Head of caudate nucleus (tissue), 42 donors: ENCODE measurements at places on chromosomes 1 and 21.

DNA sequence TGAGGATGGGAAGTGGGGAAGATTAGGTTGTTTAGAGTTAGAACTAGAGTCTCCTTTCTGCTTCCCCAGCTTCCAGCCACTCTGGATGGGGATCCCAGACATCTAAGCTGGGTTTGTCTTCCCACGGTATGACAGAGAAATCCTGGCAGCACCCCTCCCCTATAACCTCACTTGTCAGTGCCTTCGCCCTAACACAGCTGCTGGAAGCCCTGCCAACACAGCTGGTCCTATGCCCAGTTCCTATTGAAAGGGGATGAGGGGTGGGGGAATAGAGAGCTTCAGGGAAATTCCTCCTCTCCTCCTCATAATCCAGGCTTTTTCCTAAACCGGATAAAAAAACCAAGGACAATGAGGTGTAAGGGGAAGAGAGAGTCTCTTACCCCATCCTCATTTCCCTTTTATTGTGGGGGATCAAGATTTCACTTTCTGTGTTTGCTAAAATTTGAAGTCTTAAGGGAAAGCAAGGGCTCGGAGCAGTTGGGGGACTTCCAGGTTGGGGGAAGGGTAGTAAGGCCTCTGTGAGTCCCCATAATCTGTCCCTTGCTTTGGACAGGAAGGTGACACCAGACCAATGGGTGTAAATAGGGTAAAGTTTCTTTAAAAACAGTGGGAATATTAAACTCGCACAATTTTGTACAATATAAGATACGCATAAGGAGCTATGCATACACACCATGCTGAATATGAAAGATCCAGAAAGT is 590 bp downstream of the TMOD4 start:
- peak; percentile 91 for DNase-seq

- DNase-seq, result no peak
Observed at GRCh38 chr1:242139442-242139841, 140.5 kb upstream of the MAP1LC3C start.

DNA sequence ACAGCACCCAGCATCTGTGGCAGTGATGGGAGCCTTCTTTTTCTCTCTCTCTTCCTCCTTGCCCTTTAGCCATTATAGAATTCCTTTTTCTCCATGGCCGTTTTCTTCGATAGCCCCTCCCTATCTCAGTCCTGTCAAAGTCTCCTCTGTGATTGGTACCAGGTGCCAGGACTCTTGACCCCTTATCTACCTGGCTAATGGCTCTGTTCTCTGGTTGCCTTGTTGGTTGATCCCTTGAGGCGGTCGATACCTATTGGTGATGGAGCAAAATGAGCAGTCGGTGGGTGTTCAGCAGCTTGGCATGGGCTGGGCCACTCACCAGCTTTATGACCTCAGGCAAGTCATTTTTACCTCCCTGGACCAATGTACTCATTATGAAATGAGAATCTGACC is 2.0 kb downstream of the ATF3 start:
- no peak for DNase-seq

GRCh38 chr1:818618-819291 is 105.0 kb upstream of the SAMD11 start:
- no peak for DNase-seq

DNA sequence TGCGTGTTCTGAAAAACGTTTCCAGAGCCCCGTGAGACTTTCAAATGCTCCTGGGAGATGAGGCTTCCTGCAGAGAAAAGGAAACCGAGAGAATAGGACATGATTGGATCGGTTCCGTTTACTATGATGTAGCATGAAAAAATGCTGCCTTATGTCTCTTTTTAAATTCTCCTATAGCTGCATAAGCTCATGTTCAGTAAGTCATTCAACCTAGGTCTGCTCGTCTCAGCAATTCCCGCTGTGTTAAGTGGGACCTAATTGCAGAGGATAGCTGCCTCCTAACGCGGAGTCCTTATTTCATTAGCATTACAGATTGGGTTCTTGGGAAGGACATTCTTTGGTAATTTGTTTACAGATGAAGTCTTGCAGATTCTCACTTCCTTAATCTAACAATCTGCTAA is 165.3 kb downstream of the GALNT2 start:
- no peak for DNase-seq

- no peak for DNase-seq
Observed at GRCh38 chr1:171115280-171115897, 24.7 kb downstream of the FMO3 start.

DNA sequence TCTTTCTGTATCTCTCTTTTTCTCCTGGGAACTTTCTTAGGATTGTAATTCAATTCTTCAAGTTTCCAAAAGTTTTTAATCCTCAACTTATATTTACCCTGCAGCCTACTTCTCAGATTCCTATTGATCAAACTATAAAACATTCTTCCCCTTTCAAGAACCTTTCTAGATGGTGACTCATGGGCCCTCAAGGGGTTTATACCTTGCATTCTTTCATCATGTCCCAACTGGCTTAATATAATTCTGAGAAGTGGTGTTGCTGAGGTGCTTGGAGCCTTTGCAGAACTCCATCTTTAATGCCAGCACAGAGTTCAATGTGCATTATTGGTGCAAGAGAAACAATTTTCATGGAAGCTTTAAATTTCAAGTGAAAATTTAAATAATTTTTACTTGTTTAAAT is 273.4 kb downstream of the VAV3 start:
- no peak for DNase-seq

DNA sequence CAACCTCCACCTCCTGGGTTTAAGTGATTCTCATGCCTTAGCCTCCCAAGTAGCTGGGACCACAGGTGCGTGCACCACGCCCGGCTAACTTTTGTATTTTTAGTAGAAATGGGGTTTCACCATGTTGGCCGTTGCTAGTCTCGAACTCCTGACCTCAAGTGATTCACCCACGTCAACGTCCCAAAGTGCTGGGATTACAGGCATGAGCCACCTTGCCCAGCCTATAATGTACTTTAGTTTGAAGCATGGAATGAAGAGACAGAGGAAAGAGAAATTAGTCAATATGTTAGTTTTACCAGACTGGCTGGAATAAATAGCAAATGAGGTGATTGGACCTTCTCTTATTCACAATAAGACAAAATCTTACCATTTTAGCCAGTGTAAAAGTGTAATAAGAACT is 89.0 kb downstream of the GTF2B start:
- no peak for DNase-seq

- DNase-seq, result peak; percentile 32
Observed at GRCh38 chr1:248821101-248821500, 4.6 kb downstream of the SH3BP5L start.

DNA sequence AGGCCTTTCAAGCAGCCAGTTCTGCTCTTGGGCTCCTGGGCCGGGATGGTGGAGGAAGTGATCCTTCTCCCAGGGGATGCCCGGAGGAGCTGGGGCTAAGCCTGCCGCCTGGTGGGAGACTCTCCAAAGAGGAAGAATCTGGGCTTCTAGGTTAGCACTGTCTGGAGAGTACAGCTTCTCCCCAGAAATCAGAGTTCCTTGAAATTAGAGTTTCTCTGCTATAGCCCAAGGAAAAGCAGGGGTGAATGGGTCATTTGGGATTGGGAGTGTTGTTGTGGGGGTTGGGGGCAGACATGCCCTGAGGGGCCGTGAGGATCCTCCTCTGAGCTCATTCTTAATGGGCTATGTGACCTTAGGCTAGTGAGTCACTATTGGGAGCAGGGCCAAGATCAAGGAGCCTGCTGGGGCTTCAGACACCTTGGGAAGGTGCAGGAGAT is 6.5 kb downstream of the LGR6 start:
- no peak for DNase-seq

- DNase-seq, result no peak
Observed at GRCh38 chr21:25171438-25171837, 435.8 kb downstream of the MRPL39 start.

DNA sequence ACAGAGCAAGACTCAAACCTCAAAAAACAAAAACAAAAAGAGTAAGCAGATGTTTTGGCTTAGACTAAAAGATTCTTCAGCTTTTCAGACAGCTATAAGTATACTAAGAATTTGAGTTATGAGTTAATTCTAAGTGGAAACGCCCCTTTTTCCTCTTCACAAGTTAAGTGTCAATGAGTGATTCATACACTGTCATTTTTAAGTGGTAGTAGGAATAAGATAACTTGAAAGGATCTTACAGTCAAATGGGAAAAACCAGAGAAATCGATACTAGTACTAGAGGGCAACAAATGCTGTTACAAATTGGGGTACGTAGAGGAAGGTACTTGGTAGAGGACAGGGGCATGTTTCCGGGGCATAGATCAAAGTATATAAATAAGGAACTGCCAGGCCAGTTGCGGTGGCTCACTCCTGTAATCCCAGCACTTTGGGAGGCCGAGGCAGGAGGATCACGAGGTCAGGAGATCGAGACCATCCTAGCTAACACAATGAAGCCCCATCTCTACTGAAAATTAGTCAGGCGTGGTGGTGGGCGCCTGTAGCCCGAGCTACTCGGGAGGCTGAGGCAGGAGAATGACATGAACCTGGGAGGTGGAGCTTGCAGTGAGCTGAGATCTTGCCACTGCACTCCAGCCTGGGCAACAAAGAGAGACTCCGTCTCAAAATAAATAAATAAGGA is 7.4 kb downstream of the H3-3A start:
- no peak for DNase-seq

DNA sequence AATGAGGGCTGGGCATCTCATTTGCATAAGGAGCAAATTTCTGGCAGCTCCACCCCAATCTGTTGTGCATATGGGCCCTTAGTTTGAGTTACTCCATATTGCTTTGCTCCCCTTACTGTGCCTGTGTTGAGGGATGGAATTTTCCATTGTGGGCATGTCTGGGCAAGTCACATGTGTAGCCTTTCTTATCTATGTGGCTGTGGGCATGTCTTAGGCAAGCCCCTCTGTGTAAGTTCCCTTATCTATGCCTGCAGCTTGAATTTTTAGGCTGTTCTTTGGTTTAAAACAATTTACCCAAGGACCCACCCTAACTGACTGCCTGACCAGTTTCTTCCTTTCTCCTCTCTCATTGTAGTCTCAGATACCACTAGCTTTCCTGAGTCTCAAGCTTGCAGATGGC is 405.7 kb upstream of the NCAM2 start:
- DNase-seq, result no peak

- no peak for DNase-seq
Observed at GRCh38 chr1:229148743-229149142, 122.2 kb upstream of the RAB4A start.

DNA sequence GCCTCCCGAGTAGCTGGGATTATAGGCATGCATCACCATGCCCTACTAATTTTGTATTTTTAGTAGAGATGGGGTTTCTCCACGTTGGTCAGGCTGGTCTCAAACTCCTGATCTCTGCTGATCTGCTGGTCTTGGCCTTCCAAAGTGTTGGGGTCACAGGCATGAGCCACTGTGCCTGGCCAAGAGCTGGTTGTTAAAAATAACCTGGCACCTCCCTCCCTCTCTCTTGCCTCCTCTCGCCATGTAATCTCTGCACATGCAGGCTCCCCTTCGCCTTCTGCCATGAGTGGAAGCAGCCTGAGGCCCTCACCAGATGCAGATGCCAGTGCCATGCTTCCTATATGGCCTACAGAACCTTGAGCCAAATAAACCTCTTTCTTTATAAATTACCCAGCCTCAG is 74.7 kb upstream of the TLR5 start:
- DNase-seq, result no peak

GRCh38 chr1:72412286-72412685 is 129.9 kb upstream of the NEGR1 start:
- no peak for DNase-seq

GRCh38 chr1:106061586-106062495 is 994.6 kb upstream of the PRMT6 start:
- no peak for DNase-seq
